Colonic mucosa (tissue), 4 donors: ENCODE measurements at places on chromosomes 4 and X.

DNA sequence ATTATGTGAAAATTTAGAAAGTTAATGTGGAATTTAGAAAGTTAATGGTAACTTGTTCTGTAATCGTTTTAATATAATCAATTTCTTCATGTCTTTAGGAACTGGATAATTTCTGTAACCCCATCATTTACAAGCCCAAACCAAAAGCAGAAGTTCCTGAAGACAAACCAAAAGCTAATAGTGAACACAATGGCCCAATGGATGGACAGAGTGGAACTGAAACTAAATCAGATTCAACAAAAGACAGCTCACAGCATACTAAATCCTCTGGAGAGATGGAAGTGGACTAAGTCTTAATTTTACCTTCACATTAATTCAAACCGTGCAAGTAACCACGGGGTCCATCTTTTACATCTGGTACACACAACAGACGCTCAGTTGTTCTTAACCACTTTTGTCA is 48.1 kb upstream of the PLK4 start:
- no peak for DNase-seq

GRCh38 chr4:3074846-3075651 is 568 bp downstream of the HTT start:
- peak; percentile 70 for DNase-seq

GRCh38 chrX:71991164-71991563 is 80.5 kb downstream of the NHSL2 start:
- DNase-seq: no peak

DNA sequence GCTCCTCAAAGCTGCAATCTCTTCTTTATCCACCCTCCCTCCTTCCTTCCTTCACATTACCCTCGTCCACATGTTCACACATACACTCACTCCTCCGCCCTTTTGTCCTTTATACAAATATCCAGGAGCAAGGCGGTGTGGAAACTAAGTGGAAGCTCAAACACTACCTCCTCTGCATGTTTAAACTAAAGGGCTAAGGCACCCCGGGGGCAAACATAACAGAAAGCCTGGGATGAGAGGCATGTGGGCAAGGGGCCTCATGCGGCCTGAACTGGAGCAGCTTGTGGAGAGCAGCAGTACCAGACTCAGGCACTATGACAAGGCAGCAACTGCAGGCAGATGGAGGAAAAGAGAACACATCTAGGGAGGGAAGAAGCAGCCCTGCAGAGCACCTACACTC is 9.5 kb downstream of the MAB21L2 start:
- no peak for DNase-seq
